ENCODE measurements at places on chromosomes 1 and 21.
A peak's percentile ranks its signal among the peaks of the same experiment; 100 is the strongest.

DNA sequence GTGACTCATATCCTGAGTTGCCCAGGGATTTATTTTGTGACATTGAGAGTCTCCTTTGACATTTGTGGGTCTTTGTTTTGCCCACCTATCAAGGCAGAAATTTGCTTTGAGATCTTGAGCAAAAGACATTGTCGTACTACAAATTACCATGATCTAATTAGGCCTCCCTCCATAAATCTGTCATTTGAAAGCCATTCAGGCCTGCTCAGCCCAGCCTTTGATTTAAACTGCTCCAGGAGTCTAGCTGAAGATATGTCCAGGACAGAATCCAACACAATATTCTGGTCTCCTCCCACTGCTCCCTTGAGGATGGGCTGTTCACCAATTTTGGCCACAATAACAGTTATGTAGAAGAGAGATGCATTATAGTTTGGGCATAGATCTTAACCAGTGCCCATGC, 86.7 kb downstream of the PROX1 start:
- DNase-seq = no peak

- DNase-seq = no peak
These were observed 21.1 kb downstream of the SNAP47 start for GRCh38 chr1:227756172-227756959.

DNA sequence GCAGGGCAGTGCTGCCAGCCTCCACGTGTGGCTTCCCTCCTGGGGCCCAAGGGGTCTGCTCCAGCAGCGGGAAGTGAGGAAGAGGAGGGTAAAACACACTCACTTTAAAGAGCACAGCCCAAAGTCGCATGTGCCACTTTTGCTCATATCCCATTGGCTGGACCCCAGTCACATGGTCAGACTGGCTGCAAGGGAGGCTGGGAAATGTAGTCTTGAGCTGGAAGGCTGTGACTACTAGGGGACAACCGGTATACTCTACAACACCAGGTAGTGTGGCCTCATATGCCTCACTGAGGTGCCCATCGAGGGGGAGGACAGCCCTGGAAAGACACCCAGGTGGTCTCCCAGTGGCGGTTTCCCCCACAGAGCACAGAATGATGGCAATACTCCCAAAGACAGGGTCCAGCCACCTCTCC, 45.2 kb downstream of the CAMK2N1 start:
- DNase-seq = peak; percentile 48

DNA sequence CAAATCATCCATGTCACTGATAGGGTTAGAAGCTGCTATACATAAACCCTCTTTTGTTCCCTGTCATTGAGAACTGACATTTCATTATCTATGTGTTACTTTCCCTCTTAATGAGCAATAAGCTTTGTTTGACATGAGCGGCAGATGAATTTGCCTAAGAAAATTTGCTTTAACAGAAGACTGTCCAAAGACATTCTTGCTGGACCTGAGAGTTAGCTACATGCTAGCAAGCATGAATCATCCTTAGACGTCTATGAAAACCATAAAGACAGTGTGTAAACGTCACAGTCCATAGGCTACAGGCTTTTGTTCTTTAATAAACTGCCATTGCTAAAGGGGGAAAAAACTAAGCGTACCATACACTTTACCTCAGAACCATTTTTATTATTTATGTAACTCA, 73.1 kb downstream of the TNFSF4 start:
- no peak for DNase-seq

GRCh38 chr1:248823517-248824001, 2.2 kb downstream of the SH3BP5L start:
- DNase-seq = no peak

GRCh38 chr1:179089827-179090482, 8.1 kb downstream of the TOR3A start:
- DNase-seq = no peak

DNA sequence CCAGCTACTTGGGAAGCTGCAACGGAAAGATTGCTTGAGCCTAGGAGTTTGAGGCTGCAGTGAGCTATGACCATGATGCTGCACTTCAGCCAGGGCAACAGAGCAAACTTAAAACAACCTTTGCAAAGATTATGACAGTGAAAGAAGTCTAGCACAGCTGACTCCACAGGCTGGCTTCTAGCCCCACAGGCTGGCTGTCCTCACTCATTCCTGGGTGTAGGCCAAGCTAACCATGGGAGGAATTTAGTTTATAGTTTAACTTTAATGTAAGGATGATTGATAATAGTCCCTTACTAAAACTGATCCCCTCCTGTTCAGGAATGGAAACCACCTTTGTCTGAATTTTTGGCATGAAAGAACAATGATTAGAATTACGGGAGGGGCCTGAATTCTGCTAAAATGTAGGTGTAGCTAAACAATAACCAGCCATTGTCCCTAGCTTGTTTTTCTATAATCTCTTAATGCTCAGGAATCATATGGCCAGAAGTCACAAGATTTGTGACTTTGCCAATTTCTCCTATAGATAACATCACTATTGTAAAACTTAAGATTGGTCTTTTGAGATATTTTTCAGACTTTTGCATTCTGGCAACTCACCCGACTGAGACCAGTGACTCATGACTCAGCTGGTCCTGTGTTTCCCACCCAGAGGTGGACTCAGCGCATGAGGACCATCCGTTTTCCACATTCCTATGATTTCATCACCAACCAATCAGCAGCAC, 28.1 kb upstream of the SGIP1 start:
- DNase-seq = no peak

DNA sequence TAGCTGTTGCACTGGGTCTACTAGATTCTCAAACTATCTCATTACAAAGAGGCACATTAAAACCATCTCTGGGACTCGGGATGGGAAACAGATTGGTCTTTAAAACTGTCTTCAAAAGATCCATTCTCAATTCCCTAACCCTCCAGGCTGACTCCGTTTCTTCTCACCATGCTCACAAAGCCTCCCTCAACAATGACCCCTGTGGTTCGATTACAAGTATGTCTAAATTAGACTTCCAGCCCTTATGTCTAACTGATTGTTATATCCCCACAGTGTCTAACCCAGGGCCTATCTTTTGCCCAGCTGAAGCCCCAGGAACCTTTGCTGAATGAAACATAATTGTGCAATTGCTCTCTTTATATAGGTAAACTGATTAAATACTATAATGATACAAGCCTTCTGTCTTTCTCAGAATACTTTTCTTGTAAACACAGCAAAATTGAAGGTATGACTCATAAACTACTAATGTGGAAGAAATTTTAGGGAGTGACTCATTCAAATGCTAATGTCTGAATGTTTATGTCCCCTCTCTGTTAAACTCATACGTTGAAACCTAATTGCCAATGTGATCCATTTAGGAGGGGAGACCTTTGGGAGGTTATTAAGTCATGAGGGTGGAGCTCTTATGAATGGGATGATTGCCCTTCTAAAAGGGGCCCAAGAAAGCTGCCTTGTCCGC, 65.6 kb upstream of the DAB1 start:
- no peak for DNase-seq

DNA sequence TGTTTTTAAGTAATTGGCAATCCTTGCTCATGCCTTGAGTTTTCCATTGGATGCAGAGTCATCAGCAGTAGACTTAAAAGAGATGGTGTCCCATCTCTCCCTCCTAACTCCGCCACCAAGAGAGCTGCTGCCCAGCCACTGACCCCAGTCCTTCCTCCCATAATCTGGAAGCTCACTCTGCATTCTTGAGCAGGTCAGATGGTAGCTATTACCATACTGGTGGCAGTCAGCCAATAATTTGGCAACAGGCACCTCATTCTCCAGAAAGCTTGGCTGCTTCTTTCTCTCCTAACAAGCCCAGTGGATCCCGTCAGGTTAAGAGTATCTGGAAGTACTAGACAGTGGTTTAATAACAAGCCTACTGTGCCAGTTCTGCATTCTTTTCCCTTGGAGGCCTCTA, 272.1 kb downstream of the ZNF648 start:
- DNase-seq = no peak

- DNase-seq = no peak
These were observed 8.6 kb downstream of the E2F2 start for GRCh38 chr1:23522244-23522982.

GRCh38 chr1:62406576-62406975, 30.3 kb upstream of the USP1 start:
- DNase-seq = no peak

All from B cell (primary cell).